ENCODE measurements at places on chromosomes 6 and 20.

GRCh38 chr6:130743175-130743574 lies 84.0 kb upstream of the SMLR1 start:
- DNase-seq = no peak

- DNase-seq = no peak
Observed at GRCh38 chr20:7392542-7393206, 547.6 kb downstream of the HAO1 start.

GRCh38 chr6:40280231-40280630 lies 306.9 kb downstream of the LRFN2 start:
- no peak for DNase-seq

GRCh38 chr6:170226647-170227046 lies 64.2 kb downstream of the DLL1 start:
- DNase-seq = no peak

GRCh38 chr6:135299256-135299655 lies 118.1 kb downstream of the MYB start:
- no peak for DNase-seq

- DNase-seq = no peak
Observed at GRCh38 chr6:29742127-29742526, 18.9 kb downstream of the HLA-F start.

DNA sequence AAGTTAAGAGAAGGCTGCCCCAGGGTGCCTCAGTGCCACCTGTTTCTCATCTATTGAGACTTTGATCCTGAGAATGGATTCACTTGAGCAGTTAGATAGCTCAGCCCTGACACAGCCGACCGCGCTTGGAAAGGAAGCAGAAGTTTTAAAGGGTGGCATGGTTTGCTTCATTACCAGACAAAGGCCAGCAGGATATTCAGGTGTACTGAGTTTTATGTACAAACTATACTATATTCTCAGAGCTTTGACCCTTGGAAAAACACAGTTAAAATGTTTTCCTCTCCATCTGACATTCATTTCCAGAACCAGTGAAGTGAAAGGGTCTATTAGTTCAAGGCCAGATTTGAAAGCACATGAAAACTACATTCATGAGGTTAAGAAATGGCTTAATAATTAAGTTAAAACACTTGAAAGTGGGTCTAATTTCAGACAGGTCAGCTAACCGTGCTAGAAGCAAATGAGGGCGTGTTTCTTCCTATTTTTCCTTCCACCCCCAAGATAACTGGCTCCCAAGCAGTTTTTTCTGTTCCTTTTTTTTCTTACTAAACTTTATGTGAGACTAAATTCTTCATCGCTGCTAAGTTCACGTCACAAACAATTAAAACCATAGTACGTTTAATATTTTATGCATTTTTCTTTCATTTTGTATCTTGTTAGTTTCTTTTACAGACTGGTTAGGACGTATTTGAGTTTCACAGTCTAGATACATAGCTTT lies 385.3 kb upstream of the SOX4 start:
- no peak for DNase-seq

DNA sequence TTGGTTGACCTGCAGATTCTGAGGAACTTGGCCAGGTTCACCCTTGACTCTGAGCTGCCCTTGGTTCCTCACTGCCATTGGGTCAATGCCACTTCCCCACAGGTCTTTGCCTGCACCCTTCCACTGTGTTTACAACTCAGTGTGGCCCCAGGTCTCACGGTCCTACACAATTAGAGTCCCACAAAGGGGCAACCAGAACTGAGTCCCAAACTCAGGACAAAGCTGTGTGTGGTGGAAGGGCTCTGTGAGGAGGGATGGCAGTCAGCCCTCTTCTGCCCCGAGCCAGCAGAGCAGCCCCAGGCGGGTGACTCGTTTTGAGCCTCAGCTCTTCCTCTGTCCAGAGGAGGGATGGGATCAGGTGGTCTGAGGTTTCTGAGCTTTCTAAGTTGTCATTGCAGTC lies 69.5 kb downstream of the NPEPL1 start:
- no peak for DNase-seq

DNA sequence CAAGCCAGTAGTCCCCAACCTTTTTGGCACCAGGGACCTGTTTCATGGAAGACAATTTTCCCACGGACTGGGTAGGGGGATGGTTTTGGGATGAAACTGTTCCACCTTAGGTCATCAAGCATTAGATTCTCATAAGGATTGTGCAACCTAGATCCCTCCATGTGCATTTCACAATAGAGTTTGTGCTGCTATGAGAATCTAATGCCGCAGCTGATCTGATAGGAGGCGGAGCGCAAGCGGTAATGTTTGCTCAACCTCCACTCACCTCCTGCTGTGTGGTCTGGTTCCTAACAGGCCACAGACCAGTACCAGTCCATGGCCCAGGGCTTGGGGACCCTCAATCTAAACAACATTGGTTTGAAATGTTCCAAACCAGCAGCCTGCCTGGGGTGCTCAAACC lies 137.0 kb upstream of the STXBP5 start:
- DNase-seq = no peak

GRCh38 chr6:126696921-126697693 lies 357.2 kb downstream of the CENPW start:
- DNase-seq = no peak

DNA sequence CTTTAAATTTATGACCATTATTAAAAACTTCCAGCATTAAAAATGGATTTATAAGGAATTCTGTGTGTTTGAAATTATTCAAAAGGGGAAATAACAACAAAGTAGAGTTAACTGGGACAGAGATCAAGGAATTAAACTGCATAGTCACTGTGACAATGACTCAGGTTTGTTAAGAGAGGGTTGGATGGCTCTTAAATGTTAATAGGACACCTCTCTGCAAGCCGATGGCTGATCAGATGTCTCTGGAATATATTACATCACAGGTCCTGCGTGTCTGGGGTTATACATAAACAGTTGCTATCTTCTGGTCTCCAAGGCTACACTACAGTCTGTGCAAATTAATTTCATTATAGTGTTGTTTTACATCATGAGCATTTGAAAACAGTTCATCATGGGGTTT lies 574.3 kb downstream of the COL12A1 start:
- no peak for DNase-seq

DNA sequence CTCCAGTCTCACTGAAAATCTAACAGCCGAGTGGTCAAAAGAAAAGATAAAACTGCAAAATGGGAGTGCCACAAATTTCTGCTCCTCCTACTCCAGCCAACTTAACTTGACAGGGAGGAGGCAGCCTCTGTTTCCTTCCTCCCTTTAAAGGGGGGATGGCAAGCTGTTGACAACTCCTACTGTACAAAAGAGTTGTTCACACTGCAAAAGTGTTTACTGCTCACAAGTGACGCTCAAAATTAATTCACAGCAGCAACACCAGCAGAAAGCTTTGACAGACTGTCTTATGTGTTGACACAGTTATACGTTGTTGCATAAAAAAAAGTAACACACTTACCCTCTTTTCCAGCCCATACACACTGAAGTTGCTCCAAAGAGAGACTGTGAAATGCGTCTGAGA lies 169.8 kb downstream of the BACH2 start:
- DNase-seq = no peak

DNA sequence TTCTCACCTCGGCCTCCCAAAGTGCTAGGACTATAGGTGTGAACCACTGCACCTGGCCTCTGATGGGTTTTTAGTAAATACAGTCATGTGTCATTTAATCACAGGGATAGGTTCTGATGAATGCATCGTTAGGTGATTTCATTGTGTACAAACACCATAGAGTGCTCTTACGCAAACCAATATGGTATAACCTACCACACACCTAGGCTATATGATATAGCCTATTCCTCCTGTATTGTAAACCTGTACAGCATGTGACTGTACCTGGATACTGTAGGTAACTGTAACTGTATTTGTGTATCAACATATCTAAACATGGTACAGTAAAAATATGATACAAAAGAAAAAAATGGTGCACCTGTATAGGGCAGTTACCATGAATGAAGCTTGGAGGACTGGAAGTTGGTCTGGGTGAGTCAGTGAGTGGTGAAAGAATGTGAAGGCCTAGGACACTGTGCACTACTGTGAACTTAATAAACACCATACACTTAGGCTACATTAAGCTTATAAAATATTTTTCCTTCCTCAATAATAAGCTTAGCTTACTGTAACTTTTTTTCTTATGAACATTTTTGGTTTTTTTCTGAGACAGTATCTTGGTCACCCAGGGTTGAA lies 10.0 kb downstream of the BICRAL start:
- no peak for DNase-seq

DNA sequence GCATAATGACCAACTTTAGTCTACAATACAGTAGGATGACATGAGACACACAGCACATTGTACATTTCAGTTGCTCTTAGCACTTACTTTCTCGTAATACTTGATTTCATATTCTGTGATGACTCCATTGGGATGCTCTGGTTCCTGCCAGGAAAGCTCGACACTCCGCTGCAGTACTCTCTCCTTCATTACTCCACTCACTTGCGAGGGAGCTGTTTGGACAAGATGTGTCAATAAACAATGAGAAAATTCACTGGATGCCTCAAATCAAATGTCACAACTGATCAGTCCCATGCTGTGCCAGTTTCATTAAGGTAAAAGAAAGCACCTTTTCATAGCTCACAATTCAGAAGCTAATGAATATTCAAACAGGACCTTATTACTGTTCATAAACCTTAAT lies 147.1 kb downstream of the EPHA7 start:
- no peak for DNase-seq

GRCh38 chr20:20373091-20373571 lies 5.2 kb downstream of the INSM1 start:
- no peak for DNase-seq

GRCh38 chr6:154157082-154157481 lies 118.0 kb downstream of the OPRM1 start:
- no peak for DNase-seq

- DNase-seq = no peak
Observed at GRCh38 chr20:50127587-50128519, 14.9 kb upstream of the UBE2V1 start.

DNA sequence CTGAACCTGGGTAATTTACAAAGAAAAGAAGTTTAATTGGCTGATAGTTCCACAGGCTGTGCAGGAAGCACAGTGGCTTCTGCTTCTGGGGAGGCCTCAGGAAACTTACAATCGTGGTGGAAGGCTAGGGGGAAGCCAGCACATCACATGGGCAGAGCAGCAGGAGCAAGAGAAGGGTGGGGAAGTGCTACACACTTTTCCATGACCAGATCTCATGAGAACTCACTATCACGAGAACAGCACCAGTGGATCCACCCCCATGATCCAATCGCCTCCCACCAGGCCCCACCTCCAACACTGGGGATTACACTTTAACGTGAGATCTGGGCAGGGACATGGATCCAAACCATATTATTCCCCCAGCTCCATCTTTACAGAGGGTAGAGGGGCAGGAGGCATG lies 166.4 kb downstream of the NFATC2 start:
- DNase-seq = no peak

DNA sequence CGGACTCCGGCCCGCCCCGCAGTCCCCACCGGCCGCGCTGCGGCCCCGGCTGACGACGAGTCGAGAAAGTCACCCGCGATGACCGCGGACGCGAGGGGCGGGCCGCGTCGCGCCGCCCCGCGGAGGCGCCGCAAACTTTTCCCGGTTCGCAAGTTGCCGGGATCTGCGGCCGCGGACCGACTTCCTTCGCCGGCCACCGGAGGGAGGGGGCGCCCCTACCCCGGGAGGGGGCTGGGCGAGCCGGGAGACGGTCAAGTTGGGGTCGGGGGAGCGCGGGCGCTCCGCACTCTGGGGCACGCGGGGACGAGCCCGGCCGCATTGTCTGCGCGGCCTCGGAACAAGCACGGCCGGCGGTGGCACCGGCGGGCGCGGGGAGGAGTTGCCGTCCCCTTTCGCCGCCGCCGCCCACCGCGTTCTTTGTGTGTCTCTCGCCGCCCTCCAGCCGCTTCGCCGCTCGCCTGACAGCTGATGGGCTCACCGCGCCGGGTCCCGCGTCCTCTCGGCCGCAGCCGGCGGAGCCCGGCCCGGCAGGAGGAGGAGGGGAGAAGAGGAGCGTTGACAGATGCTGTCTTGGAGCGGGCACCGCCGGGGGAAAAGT lies 131.6 kb downstream of the OGFRL1 start:
- DNase-seq = no peak

DNA sequence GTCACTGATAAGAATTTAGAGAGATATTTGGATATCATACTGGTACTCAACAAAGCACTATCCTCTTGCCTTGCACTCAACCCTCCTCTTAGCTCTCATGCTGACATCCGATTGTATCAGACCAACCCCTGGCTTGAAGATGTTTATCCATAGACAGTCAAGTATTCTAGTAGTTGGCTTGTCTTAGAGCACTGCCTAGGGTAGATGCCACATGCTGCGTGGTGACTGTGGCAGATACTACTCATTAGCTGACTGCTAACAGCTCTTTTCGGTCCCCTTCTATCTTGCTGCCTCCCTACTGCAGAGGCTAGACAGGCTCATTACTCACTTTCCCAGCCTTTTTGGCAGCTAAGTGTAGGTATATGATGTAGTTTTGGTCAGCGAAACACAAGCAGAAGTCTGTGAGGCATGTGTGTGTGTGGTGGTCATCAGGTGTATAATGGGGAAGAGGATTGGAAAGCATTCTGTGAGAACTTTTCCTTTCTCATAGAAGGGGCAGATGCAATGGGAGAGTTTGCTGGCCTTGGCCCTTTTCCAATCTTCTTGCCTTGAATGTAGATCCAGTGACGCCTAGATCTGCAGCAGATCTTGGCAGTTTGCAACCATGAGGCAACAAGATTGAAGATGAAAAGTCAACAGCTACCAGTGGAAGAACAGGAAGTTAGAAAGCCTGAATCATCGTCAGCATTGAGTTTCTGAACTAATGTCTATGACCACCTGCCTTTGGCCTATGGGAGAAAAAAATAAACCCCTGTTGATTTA lies 4.4 kb upstream of the IFNGR1 start:
- no peak for DNase-seq

- no peak for DNase-seq
Observed at GRCh38 chr20:50895111-50895830, 36.0 kb downstream of the ADNP start.

- DNase-seq = no peak
Observed at GRCh38 chr6:77620278-77620882, 32.5 kb upstream of the MEI4 start.

DNA sequence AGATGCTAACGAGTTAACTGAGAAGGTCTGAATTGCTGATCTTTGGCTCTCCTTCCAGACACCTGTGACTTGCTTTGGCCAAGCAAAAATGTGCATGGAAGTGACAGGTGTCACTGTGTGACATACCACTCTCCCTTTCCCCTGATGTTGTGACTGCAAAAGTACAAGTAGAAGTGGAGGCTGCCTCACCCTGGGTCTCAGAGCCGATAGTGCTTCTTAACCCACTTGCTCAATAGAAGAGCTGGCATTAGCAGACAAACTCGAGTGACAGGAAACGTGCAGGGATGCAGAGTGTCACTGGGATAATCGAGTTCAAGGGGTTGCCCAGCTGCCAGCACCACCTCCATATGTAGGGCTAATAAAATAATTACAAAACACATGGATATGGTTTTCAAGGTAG lies 16.4 kb upstream of the SPO11 start:
- DNase-seq = no peak

GRCh38 chr6:138977242-138977641 lies 10.8 kb downstream of the REPS1 start:
- no peak for DNase-seq

All from nucleus accumbens (tissue), 56 donors.